ENCODE measurements at places on chromosomes 2 and 18. TPM values are rescaled to one million over a fixed set of nuclear protein-coding genes. Genes with fewer than 3 reads are reported as not detected.

Gene SPRED2
- 36.8 TPM for total RNA-seq

Gene REG3G
- not detected for total RNA-seq

Gene SPP2
- not detected for total RNA-seq

Gene ACSL3
- 144 TPM for total RNA-seq

Gene LCT
- 0.11 TPM for total RNA-seq

Gene PARD6G
- 4.3 TPM for total RNA-seq

Gene KCNE4
- total RNA-seq, result 2.5 TPM

Gene IER3IP1
- total RNA-seq, result 8.3 TPM

Gene ARHGAP15
- total RNA-seq, result 4.9 TPM

Gene NR4A2
- total RNA-seq, result 12.8 TPM

Gene CENPA
- not detected for total RNA-seq

Gene CFLAR
- total RNA-seq, result 65.9 TPM

Gene CAPN13
- 3.8 TPM for total RNA-seq

Gene ZNF532
- total RNA-seq, result 149 TPM

Gene FEZ2
- 92.3 TPM for total RNA-seq

Gene SFT2D3
- 2.5 TPM for total RNA-seq

Gene OR6B2
- not detected for total RNA-seq

Gene GCG
- not detected for total RNA-seq

Gene CARF
- 28.9 TPM for total RNA-seq

Gene CHRND
- total RNA-seq, result not detected
